CD4-positive, alpha-beta T cell treated with Interferon alpha-2 for 1 hour (primary cell): ENCODE measurements at places on chromosomes 16 and 17.

GRCh38 chr16:85151603-85152413, 39.5 kb upstream of the CIBAR2 start:
- DNase-seq = no peak

DNA sequence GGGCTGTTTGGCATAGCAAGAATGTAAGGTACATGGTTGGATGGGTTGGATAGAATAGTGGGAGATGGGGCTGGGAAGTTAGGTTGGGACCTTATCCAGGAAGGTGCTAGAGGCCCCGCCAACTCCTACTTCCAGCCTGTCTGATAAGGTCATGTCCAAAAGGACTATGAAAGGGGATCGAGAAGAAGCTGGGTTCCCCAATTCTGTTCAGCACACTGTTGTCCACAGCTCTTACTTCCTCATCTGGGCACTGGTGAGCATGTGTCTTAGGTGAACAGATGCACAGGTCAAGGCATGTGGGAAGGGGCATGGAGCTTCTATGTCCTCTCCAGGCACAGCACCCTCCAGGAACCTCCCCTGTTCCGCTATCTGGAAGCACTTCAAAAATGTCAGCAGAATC, 5.6 kb upstream of the ULK2 start:
- DNase-seq = no peak

- no peak for DNase-seq
These were observed 18.7 kb upstream of the JPH3 start for GRCh38 chr16:87583453-87584131.

GRCh38 chr16:48013491-48013901, 142.3 kb downstream of the ABCC12 start:
- no peak for DNase-seq

DNA sequence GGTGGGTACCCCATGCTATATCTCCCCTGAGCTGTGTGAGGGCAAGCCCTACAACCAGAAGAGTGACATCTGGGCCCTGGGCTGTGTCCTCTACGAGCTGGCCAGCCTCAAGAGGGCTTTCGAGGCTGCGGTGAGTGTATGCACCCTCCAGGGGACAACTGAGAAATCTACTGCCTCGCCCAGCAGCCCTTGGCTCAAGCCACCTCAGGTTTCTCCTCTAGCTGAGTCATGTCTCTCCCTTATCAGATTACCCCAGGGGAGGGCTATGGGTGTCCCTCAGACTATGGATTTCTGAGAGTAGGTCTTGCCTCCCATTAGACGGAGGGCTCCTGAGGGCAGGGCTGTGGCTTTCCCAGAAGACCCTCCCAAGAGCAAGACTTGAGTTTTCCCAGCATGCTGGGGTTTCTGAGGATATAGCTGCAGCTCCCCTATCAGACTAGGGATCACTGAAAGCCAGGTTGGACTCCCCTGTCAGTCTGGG, 6.7 kb downstream of the NEK8 start:
- DNase-seq = no peak
